Skin of body (tissue), 3 donors: ENCODE measurements at places on chromosomes 2 and 18. TPM values are rescaled to one million over a fixed set of nuclear protein-coding genes. Genes with fewer than 3 reads are reported as not detected.

SATB2 gene
- total RNA-seq, result 6.0 TPM

KLHL14 gene
- total RNA-seq, result 0.30 TPM

HOXD4 gene
- 5.4 TPM for total RNA-seq

SCN7A gene
- 18.2 TPM for total RNA-seq

RFX8 gene
- 1.2 TPM for total RNA-seq

DNA sequence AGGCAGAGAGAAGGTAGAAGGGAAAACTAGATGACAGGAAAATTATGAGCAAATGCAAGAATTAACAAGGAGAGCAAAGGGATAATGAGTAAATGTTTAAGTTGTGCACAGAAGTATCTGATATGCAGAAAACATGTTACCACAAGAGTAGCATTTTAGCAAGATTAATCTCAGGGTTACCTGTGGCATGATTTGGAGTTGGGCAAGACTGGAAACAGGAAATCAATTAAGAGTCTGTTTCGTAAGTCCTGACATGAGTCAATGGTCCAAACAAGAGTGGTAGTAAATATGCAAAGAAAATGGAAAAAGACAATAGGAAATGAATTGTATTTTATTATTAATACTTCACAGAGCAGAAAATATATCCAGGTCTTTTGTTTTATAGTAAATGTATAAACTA is 17.3 kb upstream of the MTX2 start:
- DNase-seq, result no peak

GRCh38 chr18:76145521-76146376 is 349.3 kb downstream of the ZNF516 start:
- no peak for DNase-seq

DNA sequence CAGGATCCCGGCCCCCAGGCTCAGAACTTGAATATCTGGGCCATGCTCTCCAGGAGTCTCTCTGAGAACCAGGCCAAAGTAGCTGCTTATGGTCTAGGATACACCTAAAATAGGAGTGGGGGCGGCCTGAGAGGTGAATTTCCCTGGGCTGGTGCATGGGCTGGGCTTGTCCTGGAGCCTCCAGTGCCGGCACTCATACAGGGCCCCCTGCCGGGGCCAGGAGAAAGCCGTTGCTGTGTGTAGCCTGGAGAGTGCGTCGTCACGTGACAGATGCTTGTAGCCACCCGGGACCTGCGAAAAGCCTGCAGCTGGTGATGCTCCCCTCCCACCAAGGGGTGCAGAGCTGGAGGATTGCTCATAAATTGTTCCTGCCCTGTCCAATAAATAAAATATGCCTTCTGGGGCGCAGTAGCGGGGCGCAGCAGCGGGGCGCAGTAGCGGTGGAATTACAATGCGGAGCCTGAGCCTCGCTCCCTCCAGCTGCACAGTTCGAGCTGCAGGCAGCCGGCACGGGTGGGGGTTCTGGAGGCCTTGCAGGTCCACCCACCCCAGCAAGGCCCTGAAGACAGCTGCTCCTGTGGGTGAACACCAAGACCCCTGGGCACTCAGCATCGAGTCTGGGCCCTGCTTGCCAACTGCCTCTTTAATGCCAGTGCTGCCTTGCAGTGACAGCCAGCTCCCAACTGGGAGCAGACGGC is 289.9 kb downstream of the NDUFA10 start:
- no peak for DNase-seq

- DNase-seq, result peak; percentile 51
Measured at GRCh38 chr2:64766841-64767669, 113.3 kb upstream of the SERTAD2 start.

GRCh38 chr2:96427917-96428316 is 77.2 kb downstream of the NEURL3 start:
- no peak for DNase-seq

GRCh38 chr2:203534621-203535077 is 452 bp downstream of the RAPH1 start:
- DNase-seq, result peak; percentile 53

DNA sequence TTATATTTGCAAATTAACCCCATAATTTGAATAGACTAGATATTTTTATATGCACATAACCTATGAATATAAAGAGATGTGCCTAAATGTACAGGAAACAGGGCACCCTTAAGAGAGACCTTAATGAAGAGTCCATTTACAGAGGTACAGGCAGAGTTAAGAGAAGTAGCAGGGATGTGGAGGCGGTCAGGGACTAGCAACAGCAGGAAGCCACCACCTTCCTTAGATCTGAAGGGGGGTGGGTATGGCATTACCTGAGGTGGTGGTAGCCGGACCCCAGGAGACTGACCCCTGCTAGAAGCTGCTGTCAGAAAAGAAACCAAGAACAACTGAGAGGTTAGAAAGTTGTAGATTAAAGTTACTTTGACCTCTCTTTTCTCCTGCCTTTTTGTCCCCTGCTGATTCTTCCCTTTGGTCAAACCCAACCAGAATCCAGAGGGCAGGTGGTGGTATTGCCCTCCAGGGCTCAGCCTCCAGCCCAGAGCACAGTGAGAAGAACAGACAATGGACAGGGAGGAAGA is 24.9 kb upstream of the ATG16L1 start:
- no peak for DNase-seq

GRCh38 chr2:70627211-70627898 is 73.7 kb upstream of the TGFA start:
- no peak for DNase-seq

DNA sequence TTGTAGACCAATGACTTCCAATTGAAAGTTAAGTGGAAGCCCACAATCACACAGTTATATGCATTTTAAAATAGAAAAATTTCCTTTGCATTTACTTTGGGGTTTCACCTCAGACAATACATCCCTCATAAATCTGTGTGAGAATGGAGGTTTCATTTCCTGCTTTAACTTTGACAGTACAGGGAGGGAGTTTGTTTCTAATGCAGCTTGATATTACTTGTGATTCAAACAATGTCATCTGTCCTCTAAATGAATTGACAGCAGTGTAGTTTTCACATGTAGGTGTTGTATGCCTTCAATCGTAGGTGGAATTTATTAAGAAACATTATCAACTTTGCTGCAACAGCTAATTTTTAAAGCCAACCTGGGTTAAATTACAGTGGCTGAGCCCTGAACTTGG is 75.2 kb downstream of the TMEFF2 start:
- DNase-seq, result no peak

DNA sequence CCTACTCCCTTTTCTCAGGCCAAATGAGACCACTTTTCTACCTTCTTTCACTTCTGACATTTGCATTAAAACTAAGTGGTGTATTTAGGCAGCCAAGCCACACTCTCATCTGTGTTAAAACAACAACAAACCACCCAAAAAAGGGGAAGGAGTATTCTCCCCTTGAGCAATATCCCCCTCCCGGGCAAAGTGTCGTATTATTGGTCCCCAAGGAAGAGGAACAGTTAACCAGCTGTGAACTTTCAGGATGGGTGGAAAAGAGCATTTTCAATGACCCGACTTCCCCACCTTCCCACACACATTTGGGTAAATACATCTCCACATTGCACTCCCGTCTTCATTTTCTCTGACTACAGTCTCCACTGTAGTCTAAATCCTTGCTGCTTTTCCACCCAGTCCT is 44.3 kb downstream of the FEZ2 start:
- no peak for DNase-seq

- no peak for DNase-seq
Measured at GRCh38 chr2:46338674-46339073, 41.5 kb downstream of the EPAS1 start.

- no peak for DNase-seq
Measured at GRCh38 chr18:47343291-47343690, 91.8 kb upstream of the SKOR2 start.
